Dermis microvascular lymphatic vessel endothelial cell (primary cell): ENCODE measurements at places on chromosomes 1 and 21.

DNA sequence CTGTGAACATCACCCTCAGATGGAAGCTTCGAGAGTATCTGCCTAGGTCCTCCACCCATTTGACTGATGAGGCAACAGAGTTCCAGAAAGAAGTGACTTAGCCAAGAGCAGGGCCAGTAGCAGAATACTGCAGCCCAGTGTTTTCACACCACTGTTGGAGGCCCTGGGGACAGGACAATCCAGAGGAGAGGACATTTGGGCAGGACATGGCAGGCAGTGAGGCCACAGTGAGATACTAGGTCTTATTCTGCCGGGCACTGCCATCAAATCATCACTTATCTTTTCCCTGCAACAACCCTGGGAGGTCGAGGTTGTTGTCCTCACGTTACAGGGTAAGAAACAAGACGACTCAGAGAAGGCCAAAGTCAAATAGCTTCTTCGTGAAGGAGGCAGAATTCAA lies 5.5 kb upstream of the FOXO6 start:
- DNase-seq = no peak

DNA sequence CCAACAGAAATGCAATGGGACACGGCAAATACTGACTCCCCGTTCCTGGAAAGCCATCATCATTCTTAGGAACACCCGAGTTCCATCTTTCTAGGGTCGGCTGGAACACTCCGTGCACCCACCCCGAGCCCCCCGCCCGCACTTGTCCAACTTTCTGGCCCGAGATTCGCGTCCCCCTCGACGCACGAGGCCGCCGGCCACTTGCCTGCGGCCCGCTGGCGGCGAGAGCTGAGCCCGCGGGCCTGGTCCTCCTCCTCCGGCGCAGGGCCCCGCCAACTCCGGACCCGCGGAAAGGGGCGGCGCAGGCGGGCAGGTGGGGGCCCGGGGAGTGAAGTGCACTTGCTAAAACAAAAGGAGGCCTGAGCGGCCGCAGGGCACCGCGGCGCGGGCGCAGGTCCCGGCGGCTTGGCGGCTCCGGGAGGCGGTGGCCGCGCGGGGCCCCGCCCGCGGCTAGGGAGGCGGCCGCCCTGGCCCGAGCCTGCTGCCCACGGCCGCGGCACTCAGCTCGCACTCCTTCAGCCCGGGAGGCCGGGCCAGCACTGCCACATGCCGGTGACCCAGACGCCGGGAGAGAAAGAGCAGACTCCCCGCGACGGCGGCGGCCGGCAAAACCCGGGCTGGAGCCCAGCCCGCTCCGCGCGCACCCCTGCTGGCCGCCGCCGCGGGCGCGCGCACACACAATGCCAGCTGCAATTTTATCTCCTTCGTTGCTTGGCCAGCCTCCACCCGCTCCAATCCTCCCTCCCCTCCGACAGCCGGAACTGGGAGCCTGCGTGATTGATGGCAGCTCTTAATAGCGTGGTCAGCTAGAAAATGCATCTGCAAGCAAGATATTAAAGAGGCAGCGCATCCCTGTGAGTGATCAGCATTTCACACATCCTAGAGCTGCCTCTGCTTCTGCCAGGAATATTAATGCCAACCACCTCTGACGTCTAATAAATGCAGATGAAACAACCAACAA lies 114.3 kb downstream of the RERE start:
- DNase-seq = peak; percentile 87

GRCh38 chr21:44618504-44618903 lies 6.6 kb downstream of the KRTAP10-8 start:
- peak; percentile 55 for DNase-seq

GRCh38 chr1:24191860-24192259 lies 4.8 kb upstream of the IFNLR1 start:
- DNase-seq = peak; percentile 25

DNA sequence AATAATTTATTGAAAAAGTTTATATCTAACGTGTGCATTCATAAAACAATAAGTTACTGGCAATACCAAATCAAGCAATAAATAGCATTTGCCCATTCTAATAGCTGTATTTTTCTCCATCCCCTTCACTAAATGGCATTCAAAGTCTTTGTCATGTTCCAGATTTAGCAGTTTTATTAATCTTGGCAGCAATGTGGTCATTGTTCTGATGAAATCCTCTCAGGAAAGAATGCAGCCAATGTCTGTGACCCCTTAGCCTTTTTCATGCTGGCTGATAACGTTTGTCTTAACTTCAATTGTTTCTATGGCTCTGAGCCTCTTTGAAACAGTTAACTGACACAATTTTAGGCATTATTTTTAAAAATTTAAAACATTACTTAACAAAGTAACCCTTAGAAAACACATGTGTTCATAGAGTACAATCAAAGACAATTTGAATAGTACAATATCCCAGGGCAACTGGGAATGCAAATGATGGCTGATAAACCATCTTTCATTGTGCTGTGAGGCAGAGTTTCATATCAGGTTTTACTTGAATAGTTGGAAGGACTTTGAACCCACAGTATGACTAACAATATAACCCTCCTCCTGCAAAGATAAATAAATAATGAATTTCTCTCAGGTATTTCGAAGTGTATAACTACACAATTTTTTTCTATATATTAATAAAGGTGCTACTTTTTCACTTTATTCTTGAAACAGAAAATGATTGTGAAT lies 217.5 kb downstream of the LRRIQ3 start:
- peak; percentile 76 for DNase-seq

DNA sequence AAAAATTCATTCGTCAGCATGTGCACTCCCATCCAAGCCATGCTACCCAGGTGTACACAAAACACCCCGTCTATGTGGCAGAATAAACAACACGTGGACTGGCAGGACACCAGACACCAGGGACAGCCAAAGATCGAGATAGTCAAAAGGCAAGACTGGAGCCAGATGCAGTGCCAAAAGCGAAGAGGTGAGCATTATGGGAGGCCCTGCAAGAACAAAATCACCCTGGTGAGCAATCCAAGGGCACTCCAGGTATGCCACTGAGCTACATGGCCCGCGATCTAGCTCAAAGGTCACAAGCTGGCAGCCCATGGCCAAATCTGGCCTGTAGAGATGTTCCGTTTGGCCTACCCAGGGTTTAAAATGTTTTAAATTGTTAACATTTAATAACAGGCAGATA lies 33.7 kb downstream of the PLPP3 start:
- no peak for DNase-seq

- no peak for DNase-seq
Measured at GRCh38 chr1:56873213-56873612, 18.6 kb downstream of the C8A start.

DNA sequence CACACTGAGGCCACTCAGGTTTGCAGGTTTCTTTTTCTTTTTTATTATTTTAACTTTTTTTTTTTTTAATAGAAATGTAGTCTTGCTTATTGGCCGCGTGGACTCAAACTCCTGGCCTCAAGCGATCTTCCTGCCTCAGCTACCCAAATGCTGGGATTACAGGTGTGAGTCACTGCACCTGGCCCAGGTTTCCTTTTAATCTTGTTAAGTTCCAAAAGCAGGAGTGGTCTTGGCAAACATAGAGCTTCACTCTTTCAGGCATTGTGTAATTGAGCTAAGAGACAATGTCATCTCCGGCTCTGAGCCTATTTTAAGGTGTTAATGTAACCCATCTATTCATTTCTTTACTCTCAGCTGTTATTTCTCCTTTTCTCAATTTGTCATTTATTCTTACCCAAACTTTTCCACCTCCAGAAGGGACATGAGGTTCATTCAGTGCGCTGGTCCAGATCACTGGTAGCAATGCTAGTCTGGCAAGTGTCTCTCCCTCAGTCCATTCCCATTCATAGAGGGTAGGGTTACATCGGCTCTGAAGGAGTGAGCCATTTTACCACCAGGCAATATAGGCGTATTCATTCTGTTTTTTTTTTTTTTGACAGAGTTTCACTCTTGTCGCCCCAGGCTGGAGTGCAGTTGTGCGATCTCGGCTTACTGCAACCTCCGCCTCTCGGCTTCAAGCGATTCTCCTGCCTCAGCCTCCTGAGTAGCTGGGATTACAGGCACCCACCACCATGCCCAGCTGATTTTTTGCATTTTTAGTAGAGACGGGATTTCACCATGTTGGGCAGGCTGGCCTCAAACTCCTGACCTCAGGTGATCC lies 11.3 kb upstream of the MFSD2A start:
- DNase-seq = no peak

DNA sequence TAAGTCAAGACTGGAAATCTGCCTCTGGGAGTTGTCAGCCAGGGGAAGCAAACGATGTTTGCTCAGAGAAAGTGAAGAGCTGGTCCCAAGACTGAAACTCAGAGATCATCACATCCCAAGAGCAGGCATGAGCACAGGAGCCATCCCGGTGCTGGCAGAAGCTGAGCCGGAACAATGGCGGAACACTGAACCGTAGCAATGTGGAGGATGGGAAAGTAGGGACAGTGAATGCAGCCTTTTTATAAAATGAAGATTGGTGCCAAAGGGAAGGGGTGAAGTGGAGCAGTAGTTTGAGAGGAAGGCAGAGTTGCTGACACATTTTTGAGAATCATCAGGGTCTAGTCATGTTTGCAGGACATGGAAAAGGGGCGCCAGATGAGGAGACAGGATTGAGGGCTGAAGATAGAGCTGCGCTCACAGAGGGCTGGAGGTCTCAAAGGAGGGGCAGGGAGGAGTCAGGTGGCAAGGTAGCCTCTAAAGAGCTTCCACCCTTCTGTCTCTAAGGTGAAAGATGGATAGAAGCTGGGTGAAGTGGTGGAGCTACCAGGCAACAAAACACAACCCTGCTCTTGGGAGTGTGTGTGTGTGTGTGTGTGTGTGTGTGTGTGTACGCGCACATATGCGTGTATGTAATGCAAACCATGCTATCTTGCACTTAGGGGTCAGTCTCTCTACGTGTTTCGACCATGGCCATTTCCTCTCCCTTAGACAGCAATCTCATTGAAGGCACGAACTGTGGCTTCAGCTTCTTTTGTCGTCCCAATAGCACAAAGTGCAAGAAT lies 94.3 kb upstream of the IRF2BP2 start:
- DNase-seq = no peak

GRCh38 chr1:25185409-25186160 lies 46.7 kb downstream of the SYF2 start:
- DNase-seq = no peak

GRCh38 chr1:36540056-36540455 lies 57.3 kb upstream of the CSF3R start:
- DNase-seq = no peak

DNA sequence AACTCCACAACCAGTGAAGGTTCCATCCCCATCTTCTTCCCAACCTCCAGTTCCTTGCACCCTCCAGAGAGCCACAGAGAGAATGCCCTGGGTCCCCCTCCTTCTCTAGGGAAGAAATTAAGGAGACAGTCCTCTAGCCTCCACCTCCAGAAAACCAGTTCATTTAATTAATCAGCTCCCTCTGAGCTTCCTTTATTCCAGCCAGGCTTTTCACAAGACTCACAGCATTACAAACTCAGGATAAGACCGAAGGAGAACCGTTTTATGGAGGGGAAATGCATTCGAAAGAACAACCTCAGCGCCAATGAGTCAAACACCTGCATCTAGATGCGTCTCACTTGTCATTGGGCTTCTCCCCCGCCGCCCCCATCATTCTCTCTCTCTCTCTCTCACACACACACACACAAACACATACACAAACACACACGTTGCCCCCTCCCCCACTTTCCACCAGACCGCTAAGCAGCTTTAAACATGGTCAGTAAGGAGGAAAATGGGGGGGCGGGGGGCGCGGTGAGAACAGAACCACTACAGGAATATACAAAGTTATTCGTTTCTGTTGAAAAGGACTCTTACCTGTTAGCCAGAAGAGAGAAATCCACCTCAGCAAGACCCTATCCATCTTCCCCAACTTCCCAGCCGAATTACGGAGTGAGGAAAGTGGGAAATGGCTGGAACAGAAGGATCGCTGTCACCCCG lies 544 bp downstream of the ILDR2 start:
- no peak for DNase-seq

DNA sequence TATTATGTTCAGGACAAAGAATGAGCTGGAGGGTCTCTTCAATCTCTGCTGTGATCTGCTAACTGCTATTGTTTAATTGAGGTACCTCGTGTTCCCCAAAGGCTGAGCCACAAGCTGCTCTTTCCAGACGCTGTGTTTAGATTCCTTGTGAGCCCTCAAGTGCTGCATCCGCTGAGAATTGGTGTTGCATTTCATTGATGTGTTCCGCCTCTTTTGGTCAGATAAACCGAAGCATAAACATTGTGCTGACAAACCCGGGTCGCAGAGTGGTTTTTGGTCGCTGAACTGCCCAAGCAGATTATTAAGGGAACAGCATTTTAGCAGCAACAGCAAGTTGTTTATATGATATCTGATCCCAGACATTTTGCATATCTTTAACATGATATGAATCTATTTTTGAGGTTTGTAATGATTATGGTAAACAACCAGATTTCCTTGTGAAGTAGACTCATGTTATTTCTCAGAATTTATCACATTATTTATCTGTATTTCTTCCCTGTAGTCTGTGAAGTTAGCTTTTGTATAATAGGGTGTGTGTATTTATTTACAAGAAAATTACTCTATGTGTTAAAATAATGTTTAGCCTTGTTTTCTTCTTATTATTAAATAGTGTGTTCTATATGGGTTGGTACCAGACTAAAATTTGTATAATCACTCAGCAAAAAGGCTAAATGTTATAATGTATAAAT lies 217.2 kb upstream of the C1orf105 start:
- no peak for DNase-seq

DNA sequence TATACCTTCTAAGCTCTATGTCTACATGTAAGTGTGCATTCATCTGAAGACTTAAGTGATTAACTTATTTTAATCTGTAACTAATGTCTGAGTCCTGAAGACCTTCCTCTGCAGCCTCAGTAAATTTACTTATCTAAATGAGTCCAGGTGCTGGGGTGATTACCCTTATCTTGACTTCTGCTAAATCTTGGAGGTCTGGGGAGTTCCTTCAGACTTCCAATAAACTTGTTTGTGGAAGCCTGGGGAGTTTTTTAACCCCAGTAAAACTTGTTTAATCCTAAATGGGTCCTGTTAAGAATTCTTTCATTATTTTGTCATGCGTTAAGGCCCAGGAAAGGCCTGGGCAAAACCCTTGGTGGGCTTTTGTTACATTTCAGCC lies 37.0 kb downstream of the RSPH1 start:
- DNase-seq = no peak

GRCh38 chr1:222627232-222627631 lies 9.3 kb downstream of the MIA3 start:
- DNase-seq = no peak

- DNase-seq = no peak
Measured at GRCh38 chr1:107877092-107877491, 87.9 kb downstream of the VAV3 start.

DNA sequence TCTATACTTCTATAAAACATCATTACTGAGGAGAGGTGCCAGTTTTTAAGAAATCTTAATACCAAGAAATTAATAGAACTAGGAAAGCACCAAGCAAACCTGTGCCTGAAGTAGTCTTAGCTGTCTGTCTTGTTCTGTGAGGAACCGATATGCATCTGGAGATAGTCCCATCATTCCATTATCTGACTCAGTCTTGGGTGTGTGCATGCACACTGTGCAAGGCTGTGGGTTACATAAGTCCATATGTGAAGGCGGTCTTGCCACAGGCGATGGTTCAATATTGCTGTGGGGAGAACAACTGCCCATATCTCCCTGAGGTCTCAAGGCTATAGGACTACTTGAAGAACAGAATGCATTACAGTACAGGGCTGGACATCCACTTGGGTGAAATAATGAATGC lies 33.8 kb downstream of the STIL start:
- DNase-seq = no peak
